ENCODE measurements at places on chromosomes 6 and 20.

GRCh38 chr6:79313254-79313653 is 78.8 kb upstream of the HMGN3 start:
- no peak for DNase-seq

DNA sequence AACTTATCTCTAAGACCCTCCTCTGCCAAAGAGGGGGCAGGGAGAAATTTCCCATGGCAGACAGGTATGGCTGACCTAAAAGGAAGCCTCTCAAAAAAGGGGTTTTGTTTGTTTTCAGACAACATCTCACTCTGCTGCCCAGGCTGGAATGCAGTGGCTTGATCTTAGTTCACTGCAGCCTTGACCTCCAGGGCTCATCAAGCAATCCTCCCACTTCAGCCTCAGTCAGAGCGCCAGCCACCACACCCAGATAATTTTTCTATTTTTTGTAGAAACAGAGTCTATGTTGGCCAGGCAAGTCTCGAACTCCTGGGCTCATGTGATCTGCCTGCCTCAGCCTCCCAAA is 3.8 kb downstream of the EZR start:
- DNase-seq = no peak

- DNase-seq = peak; percentile 59
Measured at GRCh38 chr6:148465670-148466069, 123.0 kb downstream of the SASH1 start.

DNA sequence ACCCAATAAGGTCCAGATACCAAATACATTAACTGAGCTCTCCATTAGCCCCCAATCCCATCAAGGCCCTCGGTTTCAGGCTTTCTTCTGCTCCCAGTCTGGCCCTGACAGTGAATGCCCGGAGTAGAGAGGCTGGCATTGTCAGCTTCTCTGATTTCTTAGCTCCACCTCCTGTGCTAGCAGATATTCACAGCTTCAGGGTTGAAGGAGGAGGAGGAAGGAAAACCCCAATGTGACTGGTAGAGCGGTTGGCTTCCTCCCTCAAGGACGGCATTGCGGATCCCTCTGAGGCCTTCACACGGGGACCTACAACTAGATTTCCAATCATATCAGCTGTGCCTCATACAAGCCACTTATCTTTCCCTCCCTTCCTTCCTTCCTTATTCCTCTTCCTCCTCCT is 164.1 kb upstream of the SYNDIG1 start:
- DNase-seq = no peak
